ENCODE measurements at places on chromosomes 4 and X. TPM values are rescaled to one million over a fixed set of nuclear protein-coding genes. Genes with fewer than 3 reads are reported as not detected.

Gene ATXN3L
- not detected for polyA plus RNA-seq

Gene MAOA
- 210 TPM for polyA plus RNA-seq

Gene CSAG2
- not detected for polyA plus RNA-seq

Gene DDX53
- polyA plus RNA-seq, result not detected

Gene TLR6
- 0.88 TPM for polyA plus RNA-seq

Gene FGFRL1
- polyA plus RNA-seq, result 142 TPM

Gene ANOS1
- polyA plus RNA-seq, result 2.5 TPM

Gene IKBKG
- polyA plus RNA-seq, result 10.6 TPM

Gene TCEANC
- 0.97 TPM for polyA plus RNA-seq

Gene ENOX2
- 2.8 TPM for polyA plus RNA-seq

Gene PDZD4
- polyA plus RNA-seq, result 1.5 TPM

Measured in adipose tissue (tissue), 3 donors.